ENCODE measurements at places on chromosomes 1 and 21.

GRCh38 chr1:84347932-84348555 is 46.5 kb downstream of the SAMD13 start:
- no peak for DNase-seq

- DNase-seq = no peak
Measured at GRCh38 chr1:33547576-33547975, 75.1 kb downstream of the ZSCAN20 start.

DNA sequence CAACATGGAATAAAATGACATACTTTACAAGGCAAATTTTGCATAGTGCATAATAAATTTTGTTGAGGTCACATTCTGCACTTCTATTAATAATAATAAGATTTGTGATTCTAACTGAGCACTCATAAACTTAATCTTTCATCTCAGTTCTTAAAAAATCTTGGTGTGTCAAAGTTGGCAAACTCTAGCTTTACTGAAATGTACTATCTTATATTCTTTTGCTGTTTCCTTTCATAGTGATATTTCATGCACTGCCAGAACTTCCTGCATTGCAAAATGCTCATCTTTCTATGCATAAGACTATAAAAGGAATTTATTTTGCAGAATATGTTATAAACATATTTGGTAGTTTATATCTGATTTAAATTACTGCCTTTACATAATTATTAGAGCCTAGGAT is 797.6 kb downstream of the ADGRL2 start:
- no peak for DNase-seq

GRCh38 chr1:58266242-58266641 is 280.3 kb downstream of the OMA1 start:
- DNase-seq = peak; percentile 88

GRCh38 chr1:111221633-111222291 is 5.8 kb upstream of the CHI3L2 start:
- DNase-seq = no peak

- DNase-seq = no peak
Measured at GRCh38 chr1:212930986-212931678, 19.2 kb upstream of the VASH2 start.

GRCh38 chr1:47856996-47857395 is 140.2 kb downstream of the TRABD2B start:
- no peak for DNase-seq

- no peak for DNase-seq
Measured at GRCh38 chr1:244861683-244862082, 2.7 kb downstream of the HNRNPU start.

DNA sequence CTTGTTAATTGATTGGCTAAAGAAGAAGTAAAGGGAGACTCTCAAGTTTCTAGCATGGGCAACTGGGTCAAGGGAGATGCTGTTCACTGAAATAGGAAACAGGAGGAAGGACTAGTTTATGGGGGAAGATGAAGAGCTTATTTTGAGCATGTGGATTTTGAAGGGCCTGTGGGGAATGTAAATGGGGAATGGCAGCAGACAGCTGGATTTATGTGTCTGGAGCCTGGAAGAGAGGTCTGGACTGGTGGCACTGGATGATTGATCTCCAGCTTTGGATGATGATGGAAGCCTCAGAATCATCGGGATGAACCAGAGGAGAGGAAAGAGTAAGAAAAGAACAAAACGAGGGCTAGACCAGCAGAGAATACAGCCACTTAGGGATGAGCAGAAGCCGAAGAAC is 54.9 kb upstream of the ENAH start:
- DNase-seq = no peak

- no peak for DNase-seq
Measured at GRCh38 chr1:241286486-241286885, 70.5 kb downstream of the RGS7 start.

- DNase-seq = no peak
Measured at GRCh38 chr1:222923506-222923905, 108.7 kb downstream of the DISP1 start.

- DNase-seq = no peak
Measured at GRCh38 chr1:34709547-34709946, 45.3 kb upstream of the GJB5 start.
